Spinal cord (tissue), 10 donors: ENCODE measurements at places on chromosomes 6 and 20. TPM values are rescaled to one million over a fixed set of nuclear protein-coding genes. Genes with fewer than 3 reads are reported as not detected.
A peak's percentile ranks its signal among the peaks of the same experiment; 100 is the strongest.

DNA sequence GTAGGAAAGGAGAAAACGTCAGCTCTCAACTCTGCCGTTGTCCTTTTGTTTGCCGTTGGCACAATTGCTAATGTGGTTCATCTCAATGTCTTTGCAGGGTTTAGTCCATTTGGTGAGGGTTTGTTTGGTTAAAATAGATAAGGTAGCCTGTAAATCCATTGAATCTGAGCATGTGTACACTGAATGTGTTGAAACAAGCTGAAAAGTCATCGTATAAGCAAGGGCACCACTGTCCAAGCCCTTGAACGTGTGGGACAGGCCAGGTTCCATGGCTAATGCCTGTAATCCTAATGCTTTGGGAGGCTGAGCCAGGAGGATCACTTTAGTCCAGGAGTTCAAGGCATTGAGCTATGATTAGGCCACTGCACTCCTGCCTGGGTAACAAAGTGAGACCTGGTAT, 224.7 kb upstream of the PLCB4 start:
- no peak for DNase-seq
- no peak overlapping the region for H3K4me3 ChIP-seq
- H3K36me3 ChIP-seq: no peaks in the 10 kb centered on the region
- no peaks in the 10 kb centered on the region for H3K27me3 ChIP-seq
- H3K4me1 ChIP-seq: no peaks in the 10 kb centered on the region

- DNase-seq: no peak
- H3K27ac ChIP-seq: peak overlapping the region; percentile 100
- peaks cover 32% of the 10 kb centered on the region for H3K36me3 ChIP-seq
These were observed 1.1 kb downstream of the GNL1 start for GRCh38 chr6:30554962-30555815.

DNA sequence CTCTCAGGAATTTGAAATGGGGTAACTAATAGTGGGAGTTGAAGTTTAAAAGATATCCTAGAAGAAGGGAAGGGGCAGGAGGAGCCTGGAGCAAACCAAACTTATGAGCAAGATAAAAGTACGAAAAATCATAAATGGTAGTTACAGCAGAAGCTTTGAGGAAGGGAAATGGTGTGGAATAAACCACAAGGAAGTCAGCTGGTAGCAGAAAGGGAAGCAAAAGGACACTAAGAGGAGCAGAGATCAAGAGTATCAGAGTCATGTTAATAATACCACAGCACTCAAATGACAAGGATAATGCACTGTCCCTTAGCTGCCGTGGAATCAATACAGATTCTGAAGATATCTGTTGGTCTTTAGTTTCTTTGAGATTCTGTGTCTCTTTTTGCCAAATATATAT, 44.9 kb upstream of the CCDC28A start:
- no peaks in the 10 kb centered on the region for H3K4me1 ChIP-seq
- no peak overlapping the region for H3K27ac ChIP-seq

DNA sequence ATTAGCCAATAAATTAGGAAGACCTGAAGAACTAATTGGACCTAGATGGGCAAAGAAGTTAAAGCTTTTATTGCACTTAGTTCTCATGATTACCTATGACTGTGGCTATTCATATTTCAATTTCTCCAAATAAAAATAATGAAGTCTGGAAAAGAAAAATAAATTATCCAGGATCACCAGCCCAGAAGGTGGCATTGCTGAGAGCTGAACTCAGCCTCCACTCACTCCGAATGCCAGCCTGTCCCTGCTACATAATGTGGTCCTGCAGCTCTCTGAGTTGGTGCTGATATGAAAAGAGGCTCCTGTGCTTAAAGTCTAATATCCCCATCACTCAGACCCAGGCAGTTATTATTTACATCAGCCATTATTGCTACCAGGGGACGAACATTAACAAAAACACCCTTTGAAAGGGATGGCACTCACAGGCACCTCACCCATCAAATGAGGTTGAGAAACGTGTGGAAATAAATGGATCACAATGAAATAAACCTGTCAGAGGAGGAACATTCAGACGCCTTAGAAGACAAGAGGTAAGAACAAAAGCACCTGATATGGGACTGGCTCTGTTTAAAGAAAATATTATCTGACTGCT, 649.7 kb upstream of the CHD6 start:
- DNase-seq: no peak
- H3K4me3 ChIP-seq: no peak overlapping the region
- no peaks in the 10 kb centered on the region for H3K36me3 ChIP-seq
- H3K27me3 ChIP-seq: no peaks in the 10 kb centered on the region
- H3K27ac ChIP-seq: no peak overlapping the region
- no peaks in the 10 kb centered on the region for H3K4me1 ChIP-seq

DNA sequence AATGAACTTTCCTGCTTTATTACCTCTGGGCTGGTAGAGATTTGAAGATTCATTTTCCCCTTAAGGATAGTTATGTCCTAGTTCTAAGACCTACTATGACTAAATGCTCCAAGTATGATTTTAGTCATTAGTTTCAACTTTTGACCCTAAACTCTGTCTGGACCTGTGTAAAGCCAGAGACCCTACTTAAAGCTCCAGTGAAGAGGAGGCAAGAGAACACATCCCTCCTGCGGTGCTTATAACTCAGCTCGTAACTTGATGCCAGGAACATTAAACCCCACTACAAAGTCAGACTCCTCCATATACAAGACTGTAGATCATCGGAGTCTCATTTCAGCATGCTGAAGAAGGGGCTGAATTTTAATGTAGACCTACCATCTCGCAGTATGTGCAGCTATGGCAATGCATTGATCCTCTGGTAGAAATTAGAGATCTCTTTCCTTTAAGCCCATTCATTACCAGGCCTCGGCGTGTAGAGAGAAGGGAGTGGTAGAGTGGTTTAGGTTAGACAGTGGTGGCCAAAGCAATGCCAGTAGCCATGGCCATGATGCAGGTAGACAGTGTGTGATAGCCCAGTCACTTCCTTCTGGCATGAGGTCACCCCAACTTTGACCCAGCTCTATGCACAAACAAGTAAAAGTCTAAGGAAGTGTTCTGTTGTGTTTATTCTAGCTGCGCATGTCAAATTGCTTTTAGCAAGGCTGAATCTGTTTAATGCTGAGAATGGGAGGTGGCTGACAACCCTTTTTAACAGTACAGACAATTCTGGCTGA, 34.8 kb upstream of the MYB start:
- H3K4me1 ChIP-seq: no peaks in the 10 kb centered on the region
- H3K36me3 ChIP-seq: no peaks in the 10 kb centered on the region
- no peak for DNase-seq
- H3K27ac ChIP-seq: no peak overlapping the region
- no peaks in the 10 kb centered on the region for H3K27me3 ChIP-seq
- H3K4me3 ChIP-seq: no peak overlapping the region

GRCh38 chr6:55916188-55916587, 40.8 kb upstream of the BMP5 start:
- DNase-seq: no peak
- H3K4me1 ChIP-seq: no peaks in the 10 kb centered on the region
- no peaks in the 10 kb centered on the region for H3K36me3 ChIP-seq
- no peaks in the 10 kb centered on the region for H3K27me3 ChIP-seq
- no peak overlapping the region for H3K4me3 ChIP-seq

- DNase-seq: no peak
- no peak overlapping the region for H3K27ac ChIP-seq
- H3K4me1 ChIP-seq: no peaks in the 10 kb centered on the region
- H3K27me3 ChIP-seq: no peaks in the 10 kb centered on the region
- no peaks in the 10 kb centered on the region for H3K36me3 ChIP-seq
- no peak overlapping the region for H3K4me3 ChIP-seq
These were observed 242.0 kb downstream of the ARID1B start for GRCh38 chr6:157019115-157019641.

DNA sequence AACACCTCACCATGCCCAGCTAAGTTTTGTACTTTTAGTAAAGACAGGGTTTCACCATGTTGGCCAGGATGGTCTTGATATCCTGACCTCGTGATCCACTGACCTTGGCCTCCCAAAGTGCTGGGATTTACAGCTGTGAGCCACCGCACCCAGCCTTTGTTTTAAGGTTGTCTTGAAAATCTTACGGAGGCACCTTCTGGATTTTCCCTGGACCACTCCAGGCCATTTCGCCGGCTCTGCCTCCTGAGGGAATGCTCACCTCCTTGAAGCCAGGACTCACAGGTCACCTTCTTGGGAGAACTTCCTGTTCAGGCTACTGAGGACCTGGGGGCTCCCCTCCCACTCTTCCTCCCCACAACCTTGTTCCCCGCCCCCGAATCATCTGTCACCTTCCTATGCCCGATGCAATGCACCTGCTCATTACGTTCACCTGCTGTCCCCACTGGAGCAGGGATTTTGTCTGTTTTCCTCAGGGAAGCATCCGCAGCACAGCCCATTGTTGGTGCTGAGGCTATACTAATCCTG, 19.4 kb upstream of the RAET1L start:
- H3K27me3 ChIP-seq: peaks cover 17% of the 10 kb centered on the region
- DNase-seq: no peak
- no peaks in the 10 kb centered on the region for H3K4me1 ChIP-seq
- H3K4me3 ChIP-seq: no peak overlapping the region

DNA sequence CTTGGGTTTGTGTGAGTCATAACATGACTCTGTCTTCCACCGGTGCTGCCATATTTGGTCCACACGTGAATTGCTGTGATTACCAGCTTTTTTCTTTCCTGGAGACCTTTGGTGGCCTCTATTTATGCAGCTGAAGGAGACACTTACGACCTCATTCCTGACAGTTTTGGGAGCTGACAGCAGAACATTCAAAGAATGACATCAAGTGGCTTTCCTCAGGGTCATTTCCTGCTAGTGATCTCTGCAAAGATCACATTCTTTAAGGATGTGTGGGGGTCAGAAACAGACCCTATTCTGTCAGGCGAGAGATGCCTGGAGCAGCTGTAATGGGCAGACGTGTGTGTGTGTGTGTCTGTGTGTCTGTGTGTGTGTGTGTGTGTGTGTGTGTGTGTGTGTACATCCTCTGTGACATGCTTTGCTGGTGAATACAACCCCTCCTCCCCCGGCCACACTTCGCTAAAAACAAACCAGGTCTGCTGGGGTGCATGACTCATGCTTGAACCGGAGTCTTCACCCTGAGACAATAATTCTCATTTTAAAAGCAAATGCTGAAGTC, 115.6 kb downstream of the TMEM170B start:
- H3K36me3 ChIP-seq: no peaks in the 10 kb centered on the region
- no peak for DNase-seq
- H3K4me1 ChIP-seq: peaks cover 13% of the 10 kb centered on the region
- H3K27ac ChIP-seq: peak overlapping the region; percentile 8
- no peaks in the 10 kb centered on the region for H3K27me3 ChIP-seq
- no peak overlapping the region for H3K4me3 ChIP-seq

GRCh38 chr20:3753501-3754275, 13.9 kb downstream of the ADISSP start:
- H3K4me3 ChIP-seq: no peak overlapping the region
- H3K36me3 ChIP-seq: peaks cover 47% of the 10 kb centered on the region
- peaks cover 29% of the 10 kb centered on the region for H3K4me1 ChIP-seq
- no peak overlapping the region for H3K27ac ChIP-seq
- no peak for DNase-seq
- H3K27me3 ChIP-seq: peaks cover 33% of the 10 kb centered on the region

DNA sequence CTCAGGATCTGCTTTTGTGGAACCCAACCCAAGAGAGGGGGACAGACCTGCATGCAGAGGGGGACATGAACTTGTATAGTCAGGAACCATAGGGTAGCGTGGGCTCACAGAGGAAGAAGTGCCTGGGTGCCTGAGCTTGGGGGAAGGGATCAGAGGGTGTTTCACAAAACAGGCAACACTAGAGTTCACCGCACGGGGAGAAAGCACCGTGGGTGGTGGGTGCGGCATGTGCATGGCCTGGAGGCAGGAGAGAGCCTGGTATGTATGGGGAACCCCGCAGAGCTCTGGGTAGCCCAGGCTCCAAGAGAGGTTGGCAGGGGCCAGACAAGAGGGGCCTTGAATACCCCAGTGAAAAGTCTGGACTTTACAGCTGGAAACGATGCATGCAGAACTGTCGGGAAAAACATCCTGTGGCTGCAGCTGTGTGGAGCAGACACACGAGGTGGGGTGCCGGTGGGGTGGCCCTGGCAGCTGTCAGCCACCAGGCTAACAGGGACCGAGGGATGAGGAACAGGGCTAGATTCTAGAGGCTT, 6.7 kb upstream of the EMILIN3 start:
- H3K4me3 ChIP-seq: no peak overlapping the region
- DNase-seq: no peak
- H3K4me1 ChIP-seq: peaks cover 14% of the 10 kb centered on the region
- no peak overlapping the region for H3K27ac ChIP-seq
- H3K36me3 ChIP-seq: no peaks in the 10 kb centered on the region
- no peaks in the 10 kb centered on the region for H3K27me3 ChIP-seq

- no peak for DNase-seq
- H3K27me3 ChIP-seq: no peaks in the 10 kb centered on the region
- no peak overlapping the region for H3K27ac ChIP-seq
- H3K4me3 ChIP-seq: no peak overlapping the region
- H3K4me1 ChIP-seq: peaks cover 6% of the 10 kb centered on the region
- no peaks in the 10 kb centered on the region for H3K36me3 ChIP-seq
These were observed 33.6 kb downstream of the APCDD1L start for GRCh38 chr20:58481481-58482021.

DNA sequence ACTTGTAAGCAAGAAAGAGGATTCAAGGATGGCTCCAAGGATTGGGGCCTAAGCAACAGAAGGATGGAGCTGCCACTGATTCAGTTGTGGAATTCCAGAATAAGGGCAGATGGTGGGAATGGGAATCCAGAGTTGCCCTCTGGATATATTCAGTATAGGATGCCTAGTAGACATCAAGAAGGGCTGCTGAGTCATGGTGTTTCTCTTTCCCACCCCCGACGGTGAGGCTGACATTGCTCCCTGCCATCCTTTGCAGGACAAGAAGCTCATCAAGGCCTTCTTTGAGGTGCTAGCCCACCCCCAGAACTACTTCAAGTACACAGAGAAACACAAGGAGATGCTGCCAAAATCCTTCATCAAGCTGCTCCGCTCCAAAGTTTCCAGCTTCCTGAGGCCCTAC, 11.2 kb upstream of the ZNF76 start:
- no peak for DNase-seq
- no peak overlapping the region for H3K4me3 ChIP-seq
- H3K36me3 ChIP-seq: peaks cover 33% of the 10 kb centered on the region
- H3K27me3 ChIP-seq: no peaks in the 10 kb centered on the region
- H3K27ac ChIP-seq: no peak overlapping the region
- peaks cover 6% of the 10 kb centered on the region for H3K4me1 ChIP-seq

GRCh38 chr6:108616544-108616943, 55.8 kb downstream of the FOXO3 start:
- no peaks in the 10 kb centered on the region for H3K4me1 ChIP-seq
- H3K27ac ChIP-seq: no peak overlapping the region
- DNase-seq: no peak
- no peaks in the 10 kb centered on the region for H3K27me3 ChIP-seq

GRCh38 chr20:36202891-36203338, 33.4 kb upstream of the AAR2 start:
- no peaks in the 10 kb centered on the region for H3K27me3 ChIP-seq
- peaks cover 73% of the 10 kb centered on the region for H3K36me3 ChIP-seq
- H3K4me3 ChIP-seq: no peak overlapping the region
- DNase-seq: no peak
- H3K4me1 ChIP-seq: peaks cover 7% of the 10 kb centered on the region

GRCh38 chr6:109738255-109738654, 47.2 kb downstream of the FIG4 start:
- H3K36me3 ChIP-seq: peaks cover 7% of the 10 kb centered on the region
- no peaks in the 10 kb centered on the region for H3K4me1 ChIP-seq
- H3K27me3 ChIP-seq: no peaks in the 10 kb centered on the region
- DNase-seq: no peak
- H3K27ac ChIP-seq: no peak overlapping the region
- H3K4me3 ChIP-seq: no peak overlapping the region

GRCh38 chr6:151723152-151723551, 84.3 kb upstream of the ESR1 start:
- no peaks in the 10 kb centered on the region for H3K27me3 ChIP-seq
- H3K4me1 ChIP-seq: no peaks in the 10 kb centered on the region
- H3K36me3 ChIP-seq: no peaks in the 10 kb centered on the region
- no peak overlapping the region for H3K4me3 ChIP-seq
- DNase-seq: no peak

NEDD9 gene
- total RNA-seq: 25.4 TPM

TLDC2 gene
- total RNA-seq: 0.28 TPM

SYS1 gene
- 19.1 TPM for total RNA-seq

TREM2 gene
- 25.9 TPM for total RNA-seq

OOEP gene
- 0.11 TPM for total RNA-seq
